ENCODE measurements at places on chromosomes 13 and 19.

DNA sequence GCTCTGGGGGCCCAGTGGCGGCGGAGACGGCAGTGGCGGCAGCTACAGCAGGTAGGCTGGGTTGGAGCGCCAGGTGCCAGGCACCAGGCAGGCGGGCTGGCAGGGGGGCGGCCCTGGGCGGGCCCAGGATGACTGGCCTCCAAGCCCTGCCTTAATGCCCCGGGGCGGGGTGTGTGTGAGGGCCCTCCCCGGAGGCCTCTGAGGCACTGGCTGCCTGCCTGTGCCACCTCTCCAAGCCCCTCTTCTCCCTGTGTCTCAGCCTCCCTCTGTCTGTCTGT is at the start of gene KLK11:
KLK11 (minus strand) TSS at position 63 of the 278 bp plus-strand sequence. CDS start 985 bp downstream, outside the sequence.
- no peak for DNase-seq

- DNase-seq, result no peak
These were observed 10.6 kb downstream of the CSNK1A1L start for GRCh38 chr13:37094840-37095239.

DNA sequence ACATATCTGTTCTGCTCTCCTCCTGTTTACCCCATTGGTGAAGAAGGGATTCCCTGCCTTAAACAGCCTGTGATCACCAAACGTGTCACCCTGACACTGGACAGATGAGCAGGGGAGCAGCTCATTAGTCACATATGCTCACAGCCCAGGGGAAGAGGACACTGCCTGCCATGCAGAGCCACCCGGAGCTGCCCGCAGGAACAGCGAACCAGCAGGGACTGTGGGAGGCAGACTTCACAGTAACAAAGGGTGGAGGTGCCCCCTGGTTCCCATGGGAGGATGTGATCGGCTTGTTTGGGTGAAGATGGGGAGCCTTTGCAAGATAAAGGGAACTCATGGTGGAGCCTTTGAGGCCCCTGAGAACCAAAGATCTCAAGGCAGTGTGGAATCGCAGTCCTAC is 88.6 kb upstream of the FARP1 start:
- DNase-seq, result no peak

DNA sequence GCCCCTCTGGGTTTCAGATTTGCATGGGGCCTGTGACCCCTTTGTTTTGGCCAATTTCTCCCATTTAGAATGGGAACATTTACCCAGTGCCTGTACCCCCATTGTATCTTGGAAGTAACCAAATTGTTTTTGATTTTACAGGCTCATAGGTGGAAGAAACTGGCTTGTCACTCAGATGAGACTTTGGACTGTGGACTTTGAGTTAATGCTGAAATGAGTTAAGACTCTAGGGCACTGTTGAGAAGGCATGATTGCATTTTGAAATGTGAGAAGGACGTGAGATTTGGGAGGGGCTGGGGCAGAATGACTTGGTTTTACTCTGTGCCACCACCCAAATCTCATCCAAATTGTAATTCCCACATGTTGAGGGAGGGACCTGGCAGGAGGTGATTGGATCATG is 258.8 kb downstream of the NHLRC3 start:
- DNase-seq, result no peak

DNA sequence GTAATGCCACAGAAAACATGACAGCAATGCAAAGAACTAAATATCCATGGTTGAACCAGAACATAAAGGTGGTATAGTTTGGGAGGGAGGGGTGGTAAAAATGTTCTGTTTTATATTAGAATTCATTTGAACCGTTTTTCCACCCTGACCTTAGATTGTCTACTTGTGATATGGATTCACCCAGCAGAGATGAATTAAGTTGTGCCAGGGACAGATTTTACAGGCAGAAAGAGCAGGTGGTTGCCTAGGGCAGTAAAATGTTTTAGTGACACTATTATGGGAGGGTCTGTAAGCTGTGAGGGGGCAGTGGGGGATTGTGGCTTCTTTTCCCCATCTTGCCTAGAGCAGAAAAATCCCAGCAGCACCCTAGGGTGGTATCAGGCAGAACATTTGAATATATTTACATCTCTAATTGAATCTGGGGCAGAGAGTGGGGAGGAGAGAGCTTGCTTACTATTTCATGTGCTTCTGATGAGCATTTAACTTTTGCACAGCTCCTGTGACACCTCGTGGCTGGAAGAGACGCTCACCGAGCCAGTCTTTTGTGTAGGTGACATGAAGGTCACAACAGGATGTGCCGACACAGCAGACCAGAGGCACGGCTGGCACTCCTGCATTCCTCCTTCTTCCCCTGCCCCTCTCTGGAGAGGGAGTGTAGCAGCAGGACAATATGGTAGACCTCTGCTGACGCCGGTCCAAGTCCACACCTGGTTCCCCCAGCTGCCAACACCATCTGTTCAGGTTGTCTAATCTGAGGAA is 452.3 kb downstream of the IRS2 start:
- no peak for DNase-seq

Data from fibroblast of upper back skin (primary cell).